H54 (cell line): ENCODE measurements at places on chromosomes 2 and 18.

- DNase-seq = no peak
Measured at GRCh38 chr2:24818721-24819167, 25.5 kb downstream of the CENPO start.

GRCh38 chr2:128178650-128179460 lies 87.9 kb downstream of the UGGT1 start:
- peak; percentile 39 for DNase-seq

DNA sequence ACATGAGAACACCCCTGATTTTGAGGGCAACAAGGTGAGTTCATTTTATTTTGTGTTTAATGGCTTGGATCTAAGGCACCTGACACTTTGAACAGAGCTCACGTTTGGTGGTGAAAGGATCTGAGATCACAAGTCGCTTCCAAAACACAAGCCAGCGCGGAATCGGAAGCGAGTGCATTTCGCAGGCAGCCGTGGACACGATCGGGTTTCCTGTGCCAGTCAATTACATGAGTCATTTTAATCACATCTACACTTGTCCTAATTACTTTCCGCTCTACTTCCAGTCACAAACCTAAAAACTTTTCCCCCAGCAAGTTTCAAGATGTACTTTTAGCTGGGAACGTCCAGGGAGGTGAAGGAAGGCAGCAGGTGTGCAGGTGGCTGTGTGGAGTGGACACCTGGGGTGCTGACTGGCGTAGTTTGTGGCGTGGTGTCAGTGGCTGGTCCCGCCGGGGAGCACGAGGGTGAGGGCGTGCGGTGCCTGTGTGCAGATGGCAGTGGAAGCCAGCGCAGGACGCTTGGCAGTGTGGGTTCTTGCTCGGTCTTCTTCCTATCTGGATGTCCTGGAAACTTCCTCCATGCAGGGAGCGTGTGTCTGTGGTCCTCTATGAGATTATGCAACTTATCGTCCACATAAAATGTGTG lies 75.6 kb downstream of the DCDC2C start:
- no peak for DNase-seq

- DNase-seq = no peak
Measured at GRCh38 chr2:217695033-217695520, 307.7 kb downstream of the TNS1 start.

GRCh38 chr2:99481941-99482340 lies 7.9 kb downstream of the REV1 start:
- no peak for DNase-seq

- DNase-seq = no peak
Measured at GRCh38 chr2:23377771-23378170, 7.2 kb upstream of the KLHL29 start.
